Esophagus squamous epithelium (tissue), 5 donors: ENCODE measurements at places on chromosomes 11 and 22.

DNA sequence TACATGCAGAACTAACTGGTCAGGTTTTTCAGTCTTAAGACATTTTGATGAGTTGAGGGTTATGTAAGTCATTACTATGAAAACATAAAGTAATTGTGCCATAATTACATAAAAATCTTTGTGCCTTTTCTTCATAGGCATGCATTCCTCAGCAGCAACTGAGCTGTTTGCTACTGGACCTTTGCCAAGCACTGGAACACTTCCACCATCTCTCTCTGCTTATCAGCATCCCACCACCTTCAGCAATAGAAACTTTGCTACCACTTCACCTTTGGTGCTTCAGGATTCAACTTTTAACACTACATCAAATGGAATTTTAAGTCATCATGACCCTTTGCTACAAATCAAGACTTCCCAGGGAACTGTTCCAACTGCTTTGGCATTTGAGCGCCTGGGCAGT, 39.0 kb downstream of the QSER1 start:
- DNase-seq: no peak

GRCh38 chr11:120808616-120809050, 215.3 kb upstream of the TBCEL start:
- no peak for DNase-seq

GRCh38 chr11:69249311-69250185, 44.4 kb upstream of the MYEOV start:
- no peak for DNase-seq

DNA sequence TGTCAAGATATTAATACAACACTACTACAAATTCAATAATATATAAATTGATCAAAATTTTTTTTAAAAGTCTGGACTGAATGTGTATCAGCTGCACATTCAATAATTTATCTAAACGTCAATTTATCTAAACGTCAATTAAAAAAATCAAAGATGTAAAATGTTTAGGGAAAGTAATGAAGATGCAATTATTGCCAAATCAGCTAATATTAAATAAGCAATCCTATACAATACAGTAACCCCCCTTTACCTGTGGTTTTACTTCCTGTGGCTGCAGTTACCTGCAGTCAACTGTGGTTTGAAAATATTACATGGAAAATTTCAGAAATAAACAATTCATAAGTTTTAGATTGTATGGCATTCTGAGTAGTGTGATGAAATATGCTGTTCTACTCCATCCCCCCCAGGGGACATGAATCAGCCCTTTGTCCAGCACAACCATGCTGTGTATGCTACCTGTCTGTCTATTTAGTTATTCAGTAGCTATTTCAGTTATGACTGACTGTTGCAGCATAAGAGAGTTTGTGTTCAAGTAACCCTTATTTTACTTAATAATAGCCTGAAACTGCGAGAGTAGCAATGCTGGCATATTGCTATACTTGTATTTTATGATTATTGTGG, 72.2 kb downstream of the CWF19L2 start:
- no peak for DNase-seq

DNA sequence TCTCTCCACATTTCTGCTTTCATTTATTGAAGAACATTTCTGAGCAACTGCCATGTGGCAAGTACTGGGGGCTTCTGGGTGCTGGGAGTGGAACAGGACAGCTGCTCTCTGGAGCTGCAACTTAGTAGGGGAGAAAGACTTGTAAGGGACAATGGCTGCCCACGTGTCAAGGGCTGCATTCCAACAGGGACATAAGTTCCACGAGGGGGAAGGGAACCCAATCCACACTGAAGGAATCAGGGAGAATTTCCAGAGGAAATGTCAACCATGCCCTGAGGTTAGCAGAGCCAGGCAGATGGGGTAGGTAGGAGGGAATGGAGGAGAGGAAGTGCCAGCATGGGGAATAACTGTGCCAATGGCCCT, 1.7 kb downstream of the MAPK8IP2 start:
- DNase-seq: no peak

GRCh38 chr11:67617243-67617953, 10.7 kb downstream of the NDUFV1 start:
- no peak for DNase-seq

- DNase-seq: no peak
Observed at GRCh38 chr22:25137577-25138525, 61.8 kb upstream of the CRYBB3 start.

- no peak for DNase-seq
Observed at GRCh38 chr22:44831885-44832284, 79.5 kb downstream of the ARHGAP8 start.

GRCh38 chr11:15886866-15887265, 469.5 kb downstream of the SOX6 start:
- DNase-seq: no peak

GRCh38 chr11:113551645-113552044, 76.4 kb upstream of the DRD2 start:
- DNase-seq: no peak

- no peak for DNase-seq
Observed at GRCh38 chr11:66543263-66544107, 2.4 kb downstream of the ZDHHC24 start.

DNA sequence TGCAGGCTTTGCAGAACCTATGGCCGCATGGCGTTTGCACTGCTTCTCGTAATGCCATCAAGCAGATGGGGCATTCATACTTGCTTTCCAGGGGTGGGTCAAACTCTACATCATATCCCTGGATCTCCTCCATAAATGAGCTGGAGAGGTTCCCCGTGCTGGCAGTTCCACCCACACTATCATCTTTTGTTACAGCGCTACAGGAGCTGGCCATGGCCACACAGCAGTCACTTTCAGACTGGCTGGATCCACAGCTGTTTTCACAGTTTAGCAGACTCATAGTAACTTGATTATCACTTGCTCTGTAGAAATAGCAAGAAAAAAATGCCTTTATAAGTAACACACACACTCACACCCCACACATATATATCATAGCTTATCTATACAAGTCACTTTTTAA, 8.8 kb downstream of the TRAF6 start:
- no peak for DNase-seq

- DNase-seq: no peak
Observed at GRCh38 chr22:42065438-42066125, 5.0 kb downstream of the NAGA start.

DNA sequence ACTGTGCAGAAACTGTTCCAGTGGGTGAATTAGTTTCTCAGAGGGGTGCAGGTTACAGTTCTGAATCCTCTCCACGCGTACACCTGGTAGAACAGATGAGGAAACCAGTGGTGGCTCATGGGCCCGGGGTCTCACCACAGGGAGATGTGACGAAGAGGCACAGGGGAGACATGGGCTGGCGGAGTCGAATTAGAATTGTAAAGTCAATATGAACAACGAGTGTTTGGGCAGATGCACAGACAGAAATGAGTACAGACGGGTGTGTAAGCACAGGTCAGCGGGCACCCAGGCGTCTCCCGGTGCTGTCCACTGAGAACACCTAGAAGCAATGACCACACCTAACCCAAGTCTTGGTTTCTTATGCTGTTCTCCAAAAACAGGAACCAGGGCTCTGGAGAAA, 41.8 kb downstream of the GNB1L start:
- no peak for DNase-seq

- no peak for DNase-seq
Observed at GRCh38 chr22:29156507-29156906, 49.2 kb upstream of the EMID1 start.

- no peak for DNase-seq
Observed at GRCh38 chr11:26837154-26837553, 115.3 kb upstream of the SLC5A12 start.

DNA sequence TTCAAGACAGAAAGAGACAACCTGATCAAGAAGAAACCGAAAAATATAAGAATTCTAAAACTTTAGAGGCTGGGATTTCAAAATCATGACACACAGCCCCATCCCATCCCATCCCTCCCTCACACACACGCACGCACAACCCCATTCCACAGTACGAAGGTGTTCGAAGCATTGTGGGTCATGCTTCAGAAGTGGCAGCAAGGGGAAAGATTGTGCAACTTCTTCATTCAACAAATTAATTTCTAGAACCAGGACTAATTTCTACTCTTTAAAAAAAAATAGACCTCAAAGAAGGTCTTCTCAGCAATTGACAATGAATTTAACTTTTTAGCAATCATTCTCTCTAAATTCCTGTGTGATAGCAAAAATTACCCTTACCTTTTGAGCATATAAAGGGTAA, 867 bp downstream of the SPA17 start:
- no peak for DNase-seq

- DNase-seq: no peak
Observed at GRCh38 chr11:109138196-109138595, 283.8 kb upstream of the C11orf87 start.

GRCh38 chr11:3109921-3110706, 52.9 kb upstream of the CARS1 start:
- no peak for DNase-seq

DNA sequence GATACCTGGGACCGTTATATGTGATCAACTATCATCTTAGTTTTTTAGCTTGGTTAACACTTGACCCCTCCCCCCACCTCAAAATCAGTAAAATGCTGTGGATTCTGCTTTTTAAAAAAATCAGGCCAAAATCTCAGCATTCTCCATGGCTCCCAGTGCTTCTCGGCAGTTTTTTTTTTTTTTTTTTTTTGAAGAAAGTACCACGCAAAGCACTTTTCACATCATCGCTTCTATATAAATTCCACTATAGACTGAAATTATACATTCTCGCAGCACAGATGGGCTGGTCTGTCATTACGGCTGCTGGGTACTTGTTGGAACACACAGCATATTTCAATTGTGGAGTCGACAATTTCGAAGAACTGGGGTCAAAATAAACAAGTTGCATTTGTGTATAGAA, 67.7 kb upstream of the PPARA start:
- DNase-seq: no peak

- DNase-seq: no peak
Observed at GRCh38 chr22:49037701-49038245, 789.9 kb downstream of the BRD1 start.

GRCh38 chr11:32105871-32106560, 15.1 kb downstream of the RCN1 start:
- DNase-seq: no peak

GRCh38 chr11:130202009-130202817, 42.6 kb downstream of the ST14 start:
- no peak for DNase-seq

DNA sequence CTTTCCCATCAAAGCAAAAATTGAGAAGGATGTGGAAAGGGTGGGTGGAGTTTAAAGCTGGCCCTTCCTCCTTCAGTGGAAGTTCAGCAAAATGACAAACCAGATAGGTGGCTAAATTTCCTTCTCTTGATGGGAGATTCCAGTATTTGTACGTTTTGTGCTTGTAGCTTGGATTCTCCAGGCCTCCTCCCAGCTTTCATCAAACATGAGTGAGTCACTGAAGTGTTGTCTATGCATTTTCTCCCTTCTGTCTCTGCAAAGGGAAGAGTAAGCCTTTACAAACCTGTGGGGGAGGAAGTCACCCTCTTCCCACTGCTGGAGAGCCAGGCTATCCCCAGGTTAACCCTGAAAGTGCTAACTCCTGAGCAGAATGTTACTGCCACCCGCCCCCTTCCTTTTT, 6.4 kb downstream of the MARK2 start:
- DNase-seq: no peak

DNA sequence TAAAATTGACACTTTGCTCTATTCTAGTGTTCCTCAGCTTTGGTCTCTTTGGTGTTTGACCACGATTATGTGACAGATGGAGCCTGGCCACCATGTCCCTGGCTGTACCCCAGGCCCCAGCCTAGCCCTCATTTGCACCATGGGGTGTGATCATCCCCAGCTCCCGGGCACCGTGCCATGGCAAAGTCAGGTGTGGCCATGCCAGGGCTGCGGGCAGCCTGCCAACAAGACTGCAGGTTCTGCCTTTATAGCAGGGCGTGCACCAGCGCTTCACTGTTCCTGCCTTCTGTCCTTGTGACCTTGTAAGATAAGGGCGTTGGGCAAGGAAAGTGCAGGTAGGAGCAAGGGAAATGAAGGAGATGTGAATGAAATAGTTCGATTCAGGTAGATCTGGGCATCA, 22.4 kb upstream of the APOBEC3A start:
- no peak for DNase-seq

DNA sequence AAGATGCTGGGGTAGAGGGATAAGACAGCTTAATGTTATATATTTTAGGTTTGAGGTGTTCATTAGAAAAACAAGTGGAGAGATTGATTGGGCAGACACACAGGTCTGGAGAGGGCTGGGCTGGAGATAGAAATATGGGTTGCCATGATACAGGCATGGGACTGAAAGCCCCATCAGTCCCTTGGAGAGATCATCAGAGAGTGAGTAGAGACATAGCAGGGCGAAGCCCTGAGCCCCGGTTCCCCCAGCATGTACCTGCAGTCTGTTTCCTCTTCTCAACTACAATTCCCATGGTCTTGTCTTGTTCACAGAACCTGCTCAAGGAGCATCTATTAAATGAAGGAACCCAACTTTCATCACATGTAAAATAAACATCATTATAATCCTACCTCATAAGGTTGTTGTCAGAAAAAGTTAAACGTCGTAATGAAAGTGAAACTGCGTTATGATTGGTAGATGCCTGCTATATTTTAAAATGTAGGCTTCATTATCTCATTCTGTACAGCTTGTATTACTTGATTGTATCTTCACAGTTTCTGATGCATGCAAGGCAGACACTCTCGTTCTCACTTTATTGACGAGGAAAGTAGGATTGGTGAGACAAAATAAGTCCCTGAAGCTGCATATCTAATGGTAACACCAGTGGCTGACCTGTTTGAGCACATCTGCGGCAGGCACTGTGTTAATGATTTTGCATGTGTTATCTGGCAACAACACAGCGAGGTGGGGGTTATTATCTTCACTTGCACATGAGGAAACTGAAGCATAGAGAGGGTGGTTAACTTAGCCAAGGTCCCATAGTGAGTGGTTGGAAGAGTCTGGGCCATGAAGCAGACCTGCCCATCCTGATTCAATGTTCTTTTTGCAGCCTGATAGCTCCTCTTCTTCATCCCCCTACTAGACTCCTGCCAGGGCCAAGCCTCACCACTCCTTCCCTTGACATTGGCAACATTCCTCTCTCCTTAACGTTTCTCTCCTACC, 63.5 kb downstream of the ENDOD1 start:
- DNase-seq: no peak

DNA sequence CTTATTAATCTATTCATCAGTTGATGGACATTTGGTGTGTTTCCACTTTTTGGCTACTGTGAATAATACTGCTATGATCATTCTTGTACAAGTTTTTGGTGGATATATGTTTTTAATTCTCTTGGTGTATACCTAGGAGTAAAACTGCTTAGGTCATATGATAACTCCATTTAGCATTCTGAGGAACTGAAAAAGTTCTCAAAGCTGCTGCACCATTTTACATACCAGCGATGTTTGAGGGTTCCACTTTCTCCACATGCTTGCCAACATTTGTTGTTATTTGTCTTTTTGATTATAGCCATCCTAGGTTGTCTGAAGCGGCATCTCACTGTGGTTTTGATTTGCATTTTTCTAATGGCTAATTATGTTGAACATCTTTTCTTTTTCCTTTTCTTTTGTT, 4.1 kb upstream of the ACER3 start:
- DNase-seq: no peak
